ENCODE measurements at places on chromosomes 4 and X.
A peak's percentile ranks its signal among the peaks of the same experiment; 100 is the strongest.

DNA sequence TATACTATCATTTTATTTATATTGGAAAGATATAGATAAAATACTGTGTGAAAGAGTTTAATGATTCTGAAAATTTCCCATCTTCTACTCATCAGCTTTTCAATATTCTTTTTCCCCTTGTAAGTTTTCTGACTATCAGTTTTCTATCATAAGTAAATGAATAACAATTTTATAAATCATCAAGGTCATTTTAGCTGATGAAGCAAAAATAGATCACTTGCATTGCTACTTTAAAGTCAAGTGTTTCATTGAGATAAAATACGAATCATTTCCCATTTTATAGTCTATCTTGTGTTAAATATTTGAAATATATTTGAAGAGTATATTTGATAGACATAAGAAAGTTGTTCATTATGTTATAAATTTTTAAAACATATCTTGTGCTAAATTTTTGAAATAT, 811.0 kb upstream of the GALNTL6 start:
- no peak for DNase-seq

GRCh38 chrX:154534526-154535322, 11.9 kb downstream of the G6PD start:
- peak; percentile 91 for DNase-seq

DNA sequence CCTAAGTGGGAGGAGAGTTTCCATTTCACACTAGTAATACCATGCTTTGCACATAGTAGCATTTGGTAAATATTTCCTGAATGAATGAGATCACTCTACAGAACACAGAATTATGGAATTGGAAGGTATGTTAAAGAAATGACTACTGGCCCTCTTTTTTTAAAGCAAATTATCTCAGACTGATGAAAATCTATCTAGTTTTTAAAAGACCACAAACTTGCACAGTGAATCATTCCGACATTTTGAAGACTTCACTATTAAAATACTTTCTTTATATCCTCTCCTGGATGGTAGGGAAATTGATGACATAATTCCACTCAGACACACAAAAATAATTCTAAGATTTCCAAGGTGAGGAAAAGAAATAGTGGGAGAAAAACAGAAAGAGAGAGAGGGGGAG, 68.4 kb upstream of the ETNPPL start:
- no peak for DNase-seq

- no peak for DNase-seq
Measured at GRCh38 chr4:121236353-121237068, 72.4 kb upstream of the TNIP3 start.

GRCh38 chr4:55183926-55184599, 58.7 kb upstream of the KDR start:
- DNase-seq: no peak

- DNase-seq: no peak
Measured at GRCh38 chr4:127445471-127445870, 187.3 kb upstream of the INTU start.

- no peak for DNase-seq
Measured at GRCh38 chrX:123167621-123168020, 16.5 kb upstream of the GRIA3 start.

DNA sequence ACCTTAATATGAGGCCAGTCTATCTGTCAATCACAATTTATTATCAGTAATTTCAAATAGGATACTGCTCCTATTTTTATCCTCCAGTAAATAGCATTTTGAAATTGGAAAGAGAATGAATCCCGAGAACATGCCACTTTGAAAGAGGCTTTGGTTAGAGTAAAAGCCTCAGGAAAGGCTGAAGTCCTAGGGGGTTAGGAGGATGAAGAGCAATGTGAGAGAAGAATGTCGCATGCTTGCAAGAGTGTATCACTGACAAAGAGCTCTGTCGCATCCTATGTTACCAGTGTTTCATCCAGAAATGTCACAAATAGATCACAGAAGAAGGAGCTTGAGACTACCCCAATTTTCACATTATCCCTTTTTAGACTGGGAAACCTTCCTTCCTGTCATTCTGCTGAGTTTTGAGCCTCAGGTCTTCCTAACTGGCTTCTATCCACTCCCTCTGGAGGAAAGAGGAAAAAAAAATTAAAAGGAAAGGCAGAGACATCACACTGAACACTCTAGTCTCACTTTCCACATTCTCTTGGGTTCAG, 39.8 kb downstream of the GPM6A start:
- DNase-seq: no peak

DNA sequence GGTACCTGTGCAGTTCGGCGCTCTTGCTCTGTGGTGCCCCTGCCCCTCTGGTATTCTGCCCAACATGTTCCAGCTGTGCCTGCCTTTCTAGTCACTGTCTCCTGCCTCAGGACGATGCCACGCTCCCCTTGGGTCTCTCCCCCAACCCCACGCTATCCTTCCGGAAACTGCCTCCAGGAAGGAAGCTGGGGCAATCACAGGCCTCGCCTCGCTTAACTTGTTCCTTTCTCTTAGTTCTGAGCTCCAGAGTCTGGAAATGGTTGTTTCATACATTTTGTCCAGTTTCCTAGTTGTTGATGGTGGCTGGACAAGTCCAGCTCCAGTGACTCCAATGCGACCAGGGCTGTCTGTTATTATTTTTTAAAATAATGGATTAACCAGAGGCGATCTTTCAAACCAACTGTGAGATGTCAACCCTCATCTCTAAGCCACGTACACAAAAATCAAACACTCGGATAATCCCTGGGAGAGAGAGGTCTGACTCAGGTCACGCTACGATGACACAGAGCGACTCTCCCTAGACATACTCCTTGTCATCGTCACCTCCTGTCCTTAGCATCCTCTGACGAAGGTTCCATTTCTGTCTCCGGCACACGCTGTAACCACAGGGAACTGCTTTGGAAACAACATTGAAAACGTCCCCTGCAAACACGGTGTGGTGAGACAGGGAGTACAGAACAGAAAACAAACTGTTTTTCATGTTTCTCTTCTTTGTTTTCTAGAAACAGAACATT, 62.5 kb downstream of the ABLIM2 start:
- DNase-seq: no peak

Measured in CD8-positive, alpha-beta memory T cell (primary cell).